ENCODE measurements at places on chromosomes 11 and 22.

DNA sequence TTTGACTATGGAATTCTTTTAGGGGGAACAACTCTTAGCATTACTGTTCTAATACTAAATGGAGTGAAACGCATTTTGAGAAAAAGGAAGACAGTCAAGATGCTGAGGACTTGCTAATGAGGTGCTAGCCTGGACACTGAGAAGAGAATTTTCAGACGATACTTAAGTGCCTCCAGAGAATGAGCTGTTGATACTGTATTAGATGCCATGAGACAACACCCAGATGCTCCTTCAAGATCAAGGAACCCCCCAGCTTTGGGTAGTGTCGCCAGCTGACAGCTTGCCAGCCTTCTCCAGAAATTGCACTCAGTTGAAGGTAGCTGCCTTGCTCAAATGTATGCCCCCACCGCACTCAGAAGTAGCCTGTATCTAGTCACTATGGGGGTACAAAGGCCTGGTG lies 52.5 kb upstream of the SLC36A4 start:
- no peak for DNase-seq

DNA sequence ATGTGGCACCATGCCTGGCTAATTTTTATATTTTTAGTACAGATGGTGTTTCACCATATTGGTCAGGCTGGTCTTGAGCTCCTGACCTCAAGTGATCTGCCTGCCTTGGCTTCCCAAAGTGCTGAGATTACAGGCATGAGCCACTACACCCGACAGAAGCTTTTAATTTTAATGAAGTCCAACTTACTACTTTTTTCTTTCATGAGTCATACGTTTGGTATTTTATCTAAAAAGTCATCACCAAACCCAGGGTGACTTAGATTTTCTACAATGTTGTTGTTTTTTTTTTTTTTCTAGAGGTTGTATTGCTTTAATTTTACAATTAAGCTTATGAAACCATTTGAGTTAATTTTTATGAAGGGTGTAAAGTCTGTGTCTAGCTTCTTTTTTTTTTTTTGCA lies 34.9 kb downstream of the JRKL start:
- DNase-seq: no peak

GRCh38 chr11:63826471-63827190 lies 12.3 kb upstream of the MARK2 start:
- DNase-seq: no peak

GRCh38 chr11:130165601-130166456 lies 6.2 kb downstream of the ST14 start:
- DNase-seq: no peak

- DNase-seq: no peak
Measured at GRCh38 chr22:50146439-50147238, 23.9 kb upstream of the PANX2 start.

DNA sequence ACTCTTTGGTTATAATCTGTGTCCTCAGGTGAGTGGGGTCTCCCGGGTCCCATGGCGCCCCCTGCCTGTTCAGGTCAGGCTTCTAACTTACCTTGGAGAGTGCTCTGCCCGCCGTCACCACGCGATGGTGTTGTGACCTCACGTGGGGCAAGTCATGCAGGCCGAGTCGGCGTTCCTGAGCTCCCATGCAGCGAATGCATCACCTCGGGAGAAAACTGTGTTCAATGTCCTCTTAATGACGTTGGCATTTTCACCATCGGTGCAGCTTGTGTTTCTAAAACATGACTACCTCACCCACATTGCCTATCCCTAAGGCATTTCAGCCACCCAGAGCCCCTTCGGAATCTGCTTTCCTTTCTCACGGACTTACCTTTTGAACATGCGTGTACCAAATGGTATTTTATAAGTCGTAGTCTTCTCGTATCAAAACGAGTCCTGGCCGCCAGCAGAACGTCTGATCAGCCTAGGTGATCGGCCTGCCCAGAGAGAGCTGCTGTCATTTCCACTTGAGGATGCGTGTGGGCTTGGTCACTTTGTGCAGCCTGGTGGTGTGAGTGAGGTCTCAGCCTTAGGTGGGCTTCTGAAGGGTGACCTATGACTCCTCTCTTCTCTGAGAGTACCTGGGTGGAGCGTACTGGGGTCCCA lies 64.8 kb downstream of the TBC1D22A start:
- DNase-seq: peak; percentile 83

GRCh38 chr11:114366331-114367243 lies 33.7 kb downstream of the C11orf71 start:
- peak; percentile 74 for DNase-seq

DNA sequence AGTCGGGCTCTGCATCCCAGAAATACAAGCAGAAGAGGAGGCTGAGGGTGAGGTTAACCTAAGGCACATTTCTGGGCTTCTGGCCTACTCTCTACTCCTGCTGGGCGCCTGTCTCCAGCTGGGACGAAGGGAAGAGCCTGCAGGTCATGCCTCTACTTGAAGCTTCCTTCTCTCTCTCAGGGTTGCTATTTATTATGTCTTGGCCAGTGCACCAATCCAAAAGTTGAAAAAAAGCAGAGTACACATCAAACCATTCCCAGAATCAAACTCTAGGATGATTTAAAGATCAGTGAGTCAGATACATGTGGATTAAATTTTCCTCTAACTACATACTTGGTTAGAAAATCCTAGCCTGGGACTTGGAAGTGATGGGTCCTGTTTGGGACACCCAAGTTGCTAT lies 60.2 kb upstream of the CDON start:
- no peak for DNase-seq

GRCh38 chr11:115247361-115247760 lies 256.9 kb downstream of the CADM1 start:
- no peak for DNase-seq

DNA sequence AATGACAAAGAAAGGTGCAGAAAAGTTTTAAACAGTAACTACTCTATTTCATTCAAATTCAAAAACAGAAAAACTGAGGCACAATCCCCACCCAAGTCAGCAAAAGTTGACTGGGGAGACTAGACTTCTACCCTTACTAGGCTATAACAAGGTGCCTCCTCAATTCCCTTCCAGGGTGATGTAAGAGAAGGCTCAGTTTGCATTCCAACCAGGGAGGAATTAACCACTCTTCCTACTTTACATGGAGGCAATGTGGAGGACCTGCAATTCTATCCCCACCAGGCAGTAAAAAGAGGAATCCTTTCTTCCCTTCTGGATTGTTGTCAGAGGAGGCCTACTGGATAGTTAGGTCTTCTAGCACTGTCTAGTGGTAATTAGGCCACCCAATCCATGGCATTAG lies 26.1 kb downstream of the TYR start:
- peak; percentile 49 for DNase-seq

DNA sequence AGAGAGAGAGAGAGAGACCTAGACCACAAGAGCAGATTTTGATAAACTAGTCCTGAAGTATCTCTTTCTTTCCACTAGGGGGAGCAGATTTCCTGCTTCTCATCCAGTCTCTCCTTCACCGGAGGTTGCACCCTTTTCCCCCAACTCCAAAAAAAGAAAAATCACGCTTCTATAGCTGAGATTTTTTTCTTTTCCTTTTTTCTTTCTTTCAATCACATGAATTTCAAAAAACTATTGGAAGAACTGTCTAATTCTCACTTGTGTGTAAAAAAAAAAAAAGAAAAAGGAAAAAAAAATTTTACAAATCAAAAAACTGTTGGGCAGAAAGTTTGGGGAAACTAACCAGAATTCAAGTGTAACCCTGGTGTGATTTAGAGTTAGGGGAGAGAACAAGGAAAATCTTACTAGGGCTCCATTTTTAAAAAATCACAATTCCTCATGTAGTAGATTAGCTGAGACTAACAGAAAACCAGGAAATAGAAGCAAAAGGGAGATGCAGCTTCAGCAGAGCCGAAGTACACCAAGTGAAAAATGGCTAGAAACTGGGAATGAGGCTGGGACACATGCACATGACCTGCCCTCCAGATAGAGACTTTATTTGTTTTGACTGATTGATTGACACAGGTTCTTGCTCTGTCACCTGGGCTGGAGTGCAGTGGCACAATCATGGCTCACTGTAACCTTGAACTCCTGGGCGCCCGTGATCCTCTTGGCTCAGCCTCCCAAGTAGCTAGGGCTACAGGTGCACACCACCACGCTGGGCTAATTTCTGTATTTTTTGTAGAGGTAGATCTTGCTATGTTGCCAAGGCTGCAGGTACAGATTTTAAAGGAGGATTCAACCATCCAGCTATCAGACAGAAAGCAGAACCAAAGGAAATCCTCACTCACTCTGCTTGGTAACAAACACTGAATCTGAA lies 27.1 kb downstream of the SDHD start:
- DNase-seq: no peak

Data from islet precursor cell (in vitro differentiated cells).